Activated CD4-positive, alpha-beta memory T cell treated with anti-CD3 and anti-CD28 coated beads, Interleukin-2, amount 10 ng/mL, durations not matched to agents 7 days and 5 days (primary cell): ENCODE measurements at places on chromosomes 5 and 9. TPM values are rescaled to one million over a fixed set of nuclear protein-coding genes. Genes with fewer than 3 reads are reported as not detected.
A peak's percentile ranks its signal among the peaks of the same experiment; 100 is the strongest.

Gene COMMD10
- total RNA-seq: 21.7 TPM

Gene LCN15
- not detected for total RNA-seq

Gene GABRP
- total RNA-seq: not detected

- H3K36me3 ChIP-seq: no peaks in the 10 kb centered on the region
- H3K27ac ChIP-seq: no peak overlapping the region
- no peak for DNase-seq
- H3K4me3 ChIP-seq: no peak overlapping the region
- no peaks in the 10 kb centered on the region for H3K4me1 ChIP-seq
These were observed 49.3 kb upstream of the PPARGC1B start for GRCh38 chr5:149680810-149681221.

DNA sequence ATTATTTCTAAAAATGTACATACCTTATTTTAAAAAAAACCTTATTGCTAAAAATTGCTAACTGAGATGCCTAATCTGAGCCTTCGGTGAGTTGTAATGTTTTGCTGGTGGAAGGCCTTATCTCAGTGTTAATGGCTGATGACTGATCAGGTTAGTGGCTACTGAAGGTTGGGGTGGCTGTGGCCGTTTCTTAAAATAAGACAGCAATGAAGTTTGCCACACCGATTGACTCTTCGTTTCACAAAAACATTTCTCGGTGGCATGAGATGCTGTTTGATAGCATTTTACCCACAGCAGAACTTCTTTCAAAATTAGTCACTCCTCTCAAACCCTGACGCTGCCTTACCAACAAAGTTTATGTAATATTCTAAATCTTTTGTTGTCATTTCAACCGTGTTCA is 14.7 kb downstream of the CENPK start:
- peaks cover 82% of the 10 kb centered on the region for H3K36me3 ChIP-seq
- DNase-seq: peak; percentile 35
- H3K27me3 ChIP-seq: no peaks in the 10 kb centered on the region
- H3K4me1 ChIP-seq: peaks cover 43% of the 10 kb centered on the region
- peak overlapping the region; percentile 62 for H3K27ac ChIP-seq

GRCh38 chr5:93584596-93585040 is 1.6 kb downstream of the NR2F1 start:
- peaks cover 35% of the 10 kb centered on the region for H3K4me1 ChIP-seq
- no peak overlapping the region for H3K27ac ChIP-seq
- DNase-seq: no peak
- no peak overlapping the region for H3K4me3 ChIP-seq
- peaks cover 54% of the 10 kb centered on the region for H3K27me3 ChIP-seq
- H3K36me3 ChIP-seq: peaks cover 13% of the 10 kb centered on the region

- peaks cover 5% of the 10 kb centered on the region for H3K4me1 ChIP-seq
- no peak for DNase-seq
- no peak overlapping the region for H3K4me3 ChIP-seq
- H3K36me3 ChIP-seq: no peaks in the 10 kb centered on the region
These were observed 94.5 kb upstream of the LIFR start for GRCh38 chr5:38650946-38651345.

- H3K4me3 ChIP-seq: no peak overlapping the region
- no peaks in the 10 kb centered on the region for H3K36me3 ChIP-seq
- no peak overlapping the region for H3K27ac ChIP-seq
- no peak for DNase-seq
- peaks cover 54% of the 10 kb centered on the region for H3K4me1 ChIP-seq
These were observed 2.7 kb downstream of the IL31RA start for GRCh38 chr5:55853818-55854217.

Gene SLC6A3
- not detected for total RNA-seq

DNA sequence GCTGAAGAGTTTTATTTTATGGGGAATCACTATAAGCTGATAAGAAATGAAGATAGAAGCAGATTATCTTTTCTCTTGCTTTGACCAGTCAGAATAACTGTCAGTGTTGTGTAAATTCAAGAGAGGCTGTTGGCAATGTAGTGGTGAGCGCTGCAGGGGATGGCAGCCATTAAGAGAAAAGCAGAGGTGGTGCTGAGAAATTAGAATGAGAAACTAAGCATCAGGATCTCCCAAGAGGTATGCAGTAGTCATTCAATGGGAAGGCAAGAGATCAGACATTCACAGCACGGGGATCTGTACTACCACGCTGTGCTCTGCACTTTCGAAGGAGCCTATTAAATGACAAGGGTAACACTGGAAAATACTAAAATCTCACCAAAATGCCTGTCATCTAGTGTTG is 768.5 kb upstream of the ACO1 start:
- no peak overlapping the region for H3K27ac ChIP-seq
- no peaks in the 10 kb centered on the region for H3K27me3 ChIP-seq
- no peaks in the 10 kb centered on the region for H3K36me3 ChIP-seq
- H3K4me1 ChIP-seq: no peaks in the 10 kb centered on the region

- no peak overlapping the region for H3K27ac ChIP-seq
- H3K27me3 ChIP-seq: no peaks in the 10 kb centered on the region
These were observed 138.1 kb downstream of the DIRAS2 start for GRCh38 chr9:90504486-90504885.

DNA sequence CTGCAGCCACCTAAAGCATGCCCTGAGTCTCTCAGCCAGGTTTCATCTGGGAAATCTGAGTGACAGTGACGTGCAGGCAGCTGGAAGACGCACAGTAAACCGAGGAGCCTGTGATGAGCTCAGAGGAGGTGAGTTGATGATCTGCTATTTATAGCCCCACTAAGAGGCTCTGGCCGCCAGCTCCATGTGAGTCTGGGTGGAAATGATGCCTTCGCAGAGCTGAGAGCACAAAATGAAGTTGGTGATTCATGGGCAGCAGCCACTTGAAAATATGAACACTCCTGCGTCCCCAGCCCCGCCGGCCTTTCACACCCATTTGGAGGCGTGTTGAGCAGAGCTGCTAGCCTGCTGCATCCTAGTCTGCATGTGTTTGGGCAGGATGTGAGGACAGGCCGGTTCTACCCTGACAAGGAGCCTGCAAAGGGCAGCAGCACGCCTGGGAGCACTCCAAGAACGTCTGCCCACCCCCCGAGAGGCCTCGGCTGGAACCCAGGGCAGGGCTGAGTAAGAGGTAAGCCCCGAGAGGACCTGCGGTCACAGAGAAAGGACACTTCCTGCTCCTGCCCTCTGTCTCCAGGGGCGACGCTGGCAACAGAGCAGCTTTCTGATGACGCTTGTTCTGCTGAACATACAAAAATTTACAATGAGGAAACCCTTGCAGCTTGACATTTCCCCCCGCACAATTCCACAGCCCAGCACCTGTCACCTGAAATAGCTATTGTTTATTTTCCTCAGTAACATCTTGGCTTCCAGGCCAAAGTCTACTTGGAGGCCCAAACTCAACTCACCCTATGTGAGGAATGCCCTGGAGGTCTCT is 25.1 kb upstream of the CDKN2AIPNL start:
- peaks cover 30% of the 10 kb centered on the region for H3K4me1 ChIP-seq
- H3K27ac ChIP-seq: peak overlapping the region; percentile 65
- H3K27me3 ChIP-seq: no peaks in the 10 kb centered on the region
- peak; percentile 73 for DNase-seq

Gene RASGRF2
- total RNA-seq: 2.4 TPM
